Activated CD8-positive, alpha-beta memory T cell treated with anti-CD3 and anti-CD28 coated beads for 4 hours (primary cell): ENCODE measurements at places on chromosomes 12 and 14.

- no peak for DNase-seq
These were observed 294.0 kb downstream of the LRFN5 start for GRCh38 chr14:41900644-41901043.

DNA sequence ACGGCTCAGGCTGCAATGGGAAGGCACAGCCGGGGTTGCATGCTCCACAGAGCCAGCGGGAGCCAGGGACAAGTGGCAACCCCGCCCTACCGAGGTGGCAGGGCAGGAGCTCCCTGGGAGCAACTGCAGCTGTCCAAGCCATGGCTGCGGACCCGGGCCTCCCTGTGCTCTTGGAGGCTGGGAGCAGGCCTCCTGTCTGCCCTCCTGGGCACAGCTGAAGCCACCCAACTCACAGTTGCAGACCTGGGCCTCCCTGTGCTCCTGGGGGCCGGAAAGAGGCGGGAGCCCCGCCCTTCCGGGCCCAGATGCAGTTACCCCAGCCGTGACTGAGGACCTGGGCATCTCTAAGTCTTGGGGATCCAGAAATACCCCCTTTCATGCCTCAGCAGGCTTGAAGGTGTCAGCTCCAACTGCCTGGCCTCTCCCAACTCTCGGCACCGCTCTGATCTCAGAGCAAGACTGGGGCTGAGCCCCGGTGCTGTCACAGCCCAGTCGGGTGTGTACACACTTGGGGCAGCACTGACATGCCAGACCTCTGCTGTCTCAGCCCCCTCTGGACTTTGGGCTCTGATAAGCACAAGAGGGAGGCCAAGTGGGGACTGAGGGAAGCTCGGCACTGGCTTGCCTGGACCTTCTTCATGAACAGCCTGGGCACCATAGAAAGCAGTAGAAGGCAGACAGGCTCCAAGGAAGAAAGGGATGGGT, 7.5 kb upstream of the RASSF9 start:
- DNase-seq: no peak

DNA sequence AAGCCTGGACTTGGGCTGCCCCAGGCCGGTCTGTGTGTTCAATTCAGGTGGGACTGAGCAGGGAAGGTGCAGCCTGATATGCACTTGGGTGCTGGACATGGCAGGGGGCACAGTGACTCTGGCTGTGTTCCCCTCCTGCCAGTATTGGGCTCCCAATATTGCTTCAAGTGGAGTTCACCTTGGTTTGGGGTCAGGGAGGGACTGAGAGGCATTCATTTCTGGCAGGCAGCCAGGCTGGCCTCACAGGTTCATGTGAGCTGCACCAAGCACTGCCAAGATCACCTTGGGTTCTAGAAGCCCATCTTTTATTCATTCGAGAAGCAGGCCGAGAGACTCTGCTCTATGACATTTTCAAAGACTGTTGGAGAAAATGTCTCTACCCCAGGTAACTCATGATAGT, 245.0 kb downstream of the CHST11 start:
- no peak for DNase-seq

- no peak for DNase-seq
These were observed 3.5 kb downstream of the TTC6 start for GRCh38 chr14:37598747-37599506.

- no peak for DNase-seq
These were observed 23.7 kb upstream of the SLC2A3 start for GRCh38 chr12:7959701-7960121.

GRCh38 chr14:91089958-91090535, 23.8 kb upstream of the DGLUCY start:
- DNase-seq: no peak

GRCh38 chr14:84442521-84442920, 1087.4 kb upstream of the FLRT2 start:
- no peak for DNase-seq

DNA sequence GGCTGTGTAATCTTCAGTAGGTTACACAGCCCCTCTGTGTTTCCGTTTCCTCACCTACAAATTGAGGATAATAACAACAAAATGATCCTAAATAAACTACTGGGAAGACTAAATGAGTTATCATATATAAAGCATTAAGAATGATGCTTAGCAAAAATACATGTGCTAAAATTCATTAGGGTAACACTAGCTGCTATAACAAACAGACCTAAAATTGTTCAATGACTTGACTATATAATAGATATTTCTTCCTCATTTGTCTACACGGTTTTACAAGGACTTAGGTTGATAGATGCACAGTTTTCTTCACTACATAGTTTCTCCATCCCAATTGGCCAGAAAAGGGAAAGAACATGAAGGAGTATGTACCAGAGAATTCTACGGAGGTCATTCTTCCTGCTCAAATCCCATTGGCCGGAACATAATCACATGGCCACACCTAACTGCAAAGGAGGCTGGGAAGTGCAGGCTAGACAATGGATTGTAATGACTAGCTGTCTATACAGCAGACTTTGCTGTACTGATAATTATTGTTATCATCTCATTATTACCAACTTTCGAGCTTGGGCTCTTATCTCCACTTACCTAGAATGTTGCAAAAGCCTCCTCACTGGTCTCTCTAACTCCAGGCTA, 223.5 kb upstream of the NUDT4 start:
- DNase-seq: no peak

- DNase-seq: no peak
These were observed 108.4 kb downstream of the BRMS1L start for GRCh38 chr14:35934499-35934898.

DNA sequence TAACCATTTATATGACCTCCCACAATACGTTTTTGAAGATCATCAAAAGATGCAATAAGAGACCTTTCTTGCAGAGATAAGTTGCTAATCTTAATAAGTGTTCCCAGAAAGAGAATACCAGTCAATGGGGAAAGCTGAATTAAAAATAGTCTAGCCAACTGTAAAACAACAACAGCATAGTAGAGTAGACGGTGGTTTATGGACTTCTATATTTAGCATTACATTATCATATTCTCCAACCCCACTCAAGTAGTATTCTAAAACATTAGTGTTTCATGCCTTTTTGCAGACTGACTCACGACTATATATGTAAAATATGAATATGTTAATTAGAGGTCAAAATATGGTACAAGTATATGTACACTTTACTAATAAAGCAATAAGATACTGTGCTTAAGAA, 218.9 kb downstream of the MED13L start:
- no peak for DNase-seq

- DNase-seq: no peak
These were observed 37.9 kb downstream of the RAB21 start for GRCh38 chr12:71792599-71792998.

- no peak for DNase-seq
These were observed 25.9 kb downstream of the TIGAR start for GRCh38 chr12:4346931-4347330.

- no peak for DNase-seq
These were observed 3.3 kb downstream of the ENO2 start for GRCh38 chr12:6917491-6918231.

GRCh38 chr12:67442347-67442841, 173.2 kb downstream of the CAND1 start:
- DNase-seq: no peak

DNA sequence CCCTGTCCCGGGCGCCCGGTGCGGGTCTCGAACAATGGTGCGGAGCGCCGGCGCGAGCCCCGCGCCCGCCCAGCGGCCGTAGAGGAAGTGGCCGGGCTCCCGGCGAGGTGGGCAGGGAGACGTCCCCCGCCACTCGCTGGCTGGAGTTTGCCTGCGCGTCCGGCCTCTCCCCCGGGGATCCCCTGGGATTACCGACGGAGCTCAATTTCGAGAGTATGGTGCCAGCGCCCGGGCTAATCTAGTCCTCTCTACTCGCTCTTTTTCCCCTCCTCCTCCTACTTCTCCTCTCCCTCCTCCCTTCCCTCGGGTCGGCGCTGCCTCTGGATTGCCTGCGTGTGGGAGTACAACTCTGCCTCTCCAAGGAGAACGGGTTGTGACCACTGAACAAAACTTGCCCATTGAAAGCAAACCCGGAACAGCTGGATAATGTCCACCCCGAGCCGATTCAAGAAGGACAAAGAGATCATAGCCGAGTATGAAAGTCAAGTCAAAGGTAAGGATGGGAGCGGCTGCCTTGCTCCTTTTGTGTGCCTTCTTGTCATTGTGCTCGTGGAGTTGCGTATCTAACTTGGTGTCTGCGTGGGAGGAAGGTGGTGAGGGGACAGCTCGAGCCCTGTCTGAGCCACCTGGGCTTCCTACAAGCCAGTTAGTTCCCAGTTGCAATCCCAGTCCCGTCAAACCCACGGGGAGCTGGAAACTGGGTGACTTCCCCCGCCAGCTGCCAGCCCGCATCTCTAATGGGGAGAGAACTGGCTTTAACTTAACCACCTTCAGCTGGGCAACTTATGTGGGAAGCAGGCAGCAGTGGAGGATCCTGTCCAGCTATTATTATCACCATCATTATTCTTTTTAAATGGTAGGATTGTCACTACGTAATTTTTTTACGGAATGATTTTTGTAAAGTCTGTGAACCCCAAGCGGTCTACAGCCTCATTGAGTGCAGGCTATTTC, at the start of gene SRGAP1:
SRGAP1 (plus strand) TSS at position 310 of the 951 bp plus-strand sequence; CDS start at position 427, 117 bp downstream.
- DNase-seq: no peak

- no peak for DNase-seq
These were observed 112.4 kb upstream of the MAX start for GRCh38 chr14:65214741-65215140.

- DNase-seq: no peak
These were observed 62.9 kb downstream of the SAMD4A start for GRCh38 chr14:54629635-54630360.

GRCh38 chr12:15811214-15812127, 22.3 kb upstream of the EPS8 start:
- DNase-seq: no peak

DNA sequence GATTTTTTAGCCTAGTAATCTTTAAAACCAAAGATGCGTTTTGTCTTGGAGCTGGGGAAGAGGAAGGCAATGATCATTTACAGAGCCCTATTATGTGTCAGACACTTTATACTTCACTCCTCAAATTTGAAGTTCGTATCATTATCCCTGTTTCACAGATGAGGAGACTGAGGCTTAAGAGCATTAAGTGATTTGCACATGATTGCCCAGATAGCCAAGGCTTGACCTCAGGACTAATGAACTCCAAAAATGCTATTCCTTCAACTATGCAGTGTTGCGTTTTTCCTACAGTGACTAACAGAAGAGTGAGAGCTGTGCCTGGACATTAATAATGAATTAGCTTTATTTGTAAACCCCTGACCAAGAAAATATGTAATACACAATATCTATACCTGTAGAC, 136.8 kb upstream of the EEA1 start:
- no peak for DNase-seq
